ENCODE measurements at places on chromosomes 7 and 10.

GRCh38 chr10:113475381-113475807 is 77.5 kb upstream of the HABP2 start:
- H3K27me3 ChIP-seq: no peaks in the 10 kb centered on the region
- no peaks in the 10 kb centered on the region for H3K36me3 ChIP-seq
- no peak for DNase-seq
- H3K27ac ChIP-seq: peak overlapping the region; percentile 69
- peak overlapping the region; percentile 18 for H3K4me3 ChIP-seq

- no peak overlapping the region for H3K4me3 ChIP-seq
- no peak for DNase-seq
- H3K4me1 ChIP-seq: no peaks in the 10 kb centered on the region
- H3K36me3 ChIP-seq: no peaks in the 10 kb centered on the region
Observed at GRCh38 chr7:16850614-16851466, 30.9 kb downstream of the AGR3 start.

DNA sequence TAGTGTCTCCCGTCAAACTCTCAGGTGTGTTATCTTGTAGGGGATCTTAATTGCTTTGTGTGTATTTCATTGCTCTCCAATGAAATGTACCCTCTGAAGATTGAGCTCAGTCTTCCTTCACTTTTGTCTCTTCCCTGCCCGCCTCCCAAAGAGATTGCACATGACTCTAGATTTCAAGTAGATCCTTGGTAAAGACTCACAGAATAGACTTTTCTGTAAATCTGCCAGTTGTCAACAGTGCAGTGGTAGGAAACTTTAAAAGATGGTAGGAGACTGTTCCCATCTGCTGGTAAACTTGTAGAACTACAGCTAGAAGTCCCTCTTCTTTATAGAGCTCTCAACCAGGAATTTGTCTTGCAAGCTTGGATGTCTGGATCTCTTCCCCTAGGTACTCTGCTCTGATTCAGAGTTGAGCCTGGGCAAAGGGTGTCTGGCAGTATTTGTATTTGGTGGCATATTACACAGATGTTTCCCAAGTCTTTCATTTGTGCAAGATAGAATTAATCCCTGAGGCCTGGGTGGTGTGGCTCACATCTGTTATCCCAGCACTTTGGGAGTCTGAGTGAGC is 9.6 kb downstream of the CCL26 start:
- H3K4me3 ChIP-seq: no peak overlapping the region
- H3K36me3 ChIP-seq: no peaks in the 10 kb centered on the region
- no peak for DNase-seq
- H3K4me1 ChIP-seq: no peaks in the 10 kb centered on the region
- no peak overlapping the region for H3K27ac ChIP-seq

GRCh38 chr7:108046952-108047506 is 44.1 kb upstream of the LAMB1 start:
- no peak overlapping the region for H3K4me3 ChIP-seq
- H3K36me3 ChIP-seq: no peaks in the 10 kb centered on the region
- H3K4me1 ChIP-seq: no peaks in the 10 kb centered on the region
- no peak overlapping the region for H3K27ac ChIP-seq

- no peaks in the 10 kb centered on the region for H3K36me3 ChIP-seq
- no peak overlapping the region for H3K27ac ChIP-seq
- peaks cover 100% of the 10 kb centered on the region for H3K27me3 ChIP-seq
- peaks cover 28% of the 10 kb centered on the region for H3K4me1 ChIP-seq
- DNase-seq: no peak
Observed at GRCh38 chr7:155466814-155467733, 9.1 kb downstream of the EN2 start.
